ENCODE measurements at places on chromosomes 5 and 9.

GRCh38 chr5:133222979-133223378, 171.2 kb downstream of the HSPA4 start:
- DNase-seq: no peak

GRCh38 chr9:72579190-72579589, 57.8 kb downstream of the TMC1 start:
- no peak for DNase-seq

DNA sequence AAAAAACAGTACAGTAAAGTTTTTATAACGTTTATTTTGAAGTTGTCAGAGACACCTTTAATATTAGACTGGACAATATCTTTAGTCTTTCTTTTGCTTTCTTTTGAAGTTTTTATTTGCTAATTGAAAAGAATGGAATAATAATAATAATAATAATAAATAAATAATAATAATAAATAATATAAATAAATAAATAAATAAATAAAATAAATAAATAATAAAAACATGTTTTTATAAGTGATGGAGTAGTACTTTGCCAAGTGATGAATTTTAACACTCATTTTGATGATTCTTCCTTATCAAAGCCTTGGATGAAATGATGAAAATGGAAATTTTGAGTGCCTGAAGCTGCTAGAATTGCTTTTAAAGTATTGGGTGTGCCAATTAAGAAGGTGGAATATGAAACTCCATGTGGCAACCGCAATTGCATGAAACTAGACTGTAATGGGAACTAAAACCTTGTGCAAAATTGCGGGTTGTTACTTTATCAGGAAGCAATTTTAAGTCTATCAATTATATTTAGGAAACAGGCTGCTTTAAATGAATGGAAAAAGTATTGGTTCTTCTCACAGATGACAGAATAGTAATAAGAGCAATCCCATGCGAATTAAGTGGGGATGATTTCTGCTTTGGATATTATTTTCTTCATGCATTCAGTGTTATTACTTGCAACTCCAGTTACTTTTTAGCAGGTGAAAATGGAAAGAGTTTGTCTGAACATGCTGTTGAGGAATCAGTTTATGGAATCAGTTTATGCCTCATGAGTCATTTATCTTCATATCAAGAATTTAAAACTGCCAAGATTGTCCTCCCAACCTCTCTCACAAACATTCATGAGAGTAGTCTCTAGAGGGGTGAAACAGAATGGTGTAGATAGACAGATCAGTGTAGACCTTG, 4.6 kb downstream of the ANXA1 start:
- no peak for DNase-seq

GRCh38 chr5:148541054-148541835, 113.1 kb downstream of the HTR4 start:
- no peak for DNase-seq

GRCh38 chr9:94867281-94867841, 140.9 kb downstream of the AOPEP start:
- no peak for DNase-seq

GRCh38 chr5:114948363-114948762, 221.3 kb downstream of the TRIM36 start:
- no peak for DNase-seq

DNA sequence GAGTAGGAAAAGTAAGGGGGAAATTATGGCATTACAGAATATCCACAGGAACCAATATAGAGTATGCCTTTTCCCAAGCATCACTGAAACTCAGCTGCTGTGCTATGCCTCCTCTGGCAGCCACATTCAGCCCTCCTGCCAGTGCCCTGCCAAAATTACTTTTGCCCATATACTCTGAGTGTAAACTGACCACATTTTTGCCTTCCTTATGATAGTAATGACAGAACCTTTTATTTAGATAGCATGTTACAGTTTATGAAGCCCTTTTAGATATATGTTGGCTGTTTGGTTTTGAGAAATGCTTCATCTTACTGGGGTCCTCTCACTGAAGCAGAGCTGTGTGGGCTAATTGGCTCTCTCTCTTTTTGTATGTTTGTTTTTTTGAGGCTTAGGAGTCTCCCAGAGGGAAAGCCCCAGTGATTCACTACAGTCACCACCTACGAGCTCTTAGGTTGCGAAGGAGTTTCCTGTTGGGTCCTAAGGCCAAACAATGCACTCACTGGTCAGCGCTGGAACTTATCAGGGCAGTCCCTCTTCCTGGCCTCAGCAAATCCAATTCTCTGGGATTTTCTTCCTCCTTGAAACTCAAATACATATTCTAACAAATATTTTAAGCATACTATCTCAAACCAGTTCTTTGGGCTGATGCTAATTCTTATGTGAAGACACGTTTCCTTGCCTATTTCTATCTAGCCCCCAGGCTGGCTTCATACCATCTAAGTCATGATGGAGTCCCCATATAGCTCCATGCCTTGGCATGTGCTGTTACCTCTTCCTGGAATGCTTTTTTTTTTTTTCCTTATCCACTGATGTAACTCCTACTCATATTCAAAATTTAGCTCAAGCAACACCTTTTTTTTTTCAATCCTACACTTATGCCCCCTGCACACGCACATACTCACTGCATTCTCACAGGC, 3.7 kb downstream of the PHF24 start:
- DNase-seq: no peak
